Stimulated activated CD8-positive, alpha-beta memory T cell treated with anti-CD3 and anti-CD28 coated beads, Interleukin-15, amount 100 ng/mL, for 1 hour (primary cell): ENCODE measurements at places on chromosomes 16 and 17.

GRCh38 chr17:68015081-68015723 is 18.9 kb upstream of the C17orf58 start:
- DNase-seq = no peak

DNA sequence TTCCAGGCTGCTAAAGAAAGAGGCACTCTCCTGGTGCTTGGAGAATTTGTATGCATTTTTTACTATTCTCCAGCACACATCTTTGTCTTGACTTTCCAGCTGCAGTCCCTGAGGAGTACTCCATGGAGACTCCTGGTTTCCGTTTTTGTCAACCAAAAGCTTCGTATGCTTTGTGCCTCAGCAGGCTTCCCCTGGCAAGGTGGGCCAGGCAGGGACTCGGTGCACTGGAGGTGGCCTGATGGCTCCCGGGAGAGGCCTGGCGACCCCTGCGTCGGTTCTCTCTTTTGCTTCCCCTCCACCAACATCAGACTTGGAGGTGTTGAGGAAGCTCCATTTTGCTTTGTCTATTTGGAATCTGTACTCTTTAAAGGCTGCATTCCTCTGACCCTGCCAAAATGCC is 23.7 kb downstream of the CDK5R1 start:
- no peak for DNase-seq

GRCh38 chr17:42180411-42180921 is 476 bp downstream of the KCNH4 start:
- DNase-seq = no peak

DNA sequence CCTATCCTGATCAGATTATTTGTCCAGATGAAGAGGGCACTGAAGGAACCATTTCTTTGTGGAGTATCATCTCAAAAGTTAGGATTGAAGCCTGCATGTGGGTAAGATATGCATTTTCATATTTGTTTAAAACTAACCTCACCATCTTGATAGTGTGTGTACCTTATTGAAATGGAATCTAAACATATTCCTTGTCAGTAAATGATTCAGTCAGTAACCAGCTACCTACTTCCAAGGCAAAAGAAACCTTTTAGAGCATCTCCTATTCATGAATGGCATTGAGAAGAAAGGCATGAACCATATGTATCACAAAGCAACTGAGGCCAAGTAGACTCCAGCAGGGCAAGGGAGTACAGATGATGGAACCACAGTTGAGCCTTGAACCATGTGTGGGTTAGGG is 57.6 kb downstream of the VMP1 start:
- no peak for DNase-seq

- DNase-seq = no peak
Observed at GRCh38 chr16:84746875-84747274, 47.1 kb downstream of the USP10 start.

DNA sequence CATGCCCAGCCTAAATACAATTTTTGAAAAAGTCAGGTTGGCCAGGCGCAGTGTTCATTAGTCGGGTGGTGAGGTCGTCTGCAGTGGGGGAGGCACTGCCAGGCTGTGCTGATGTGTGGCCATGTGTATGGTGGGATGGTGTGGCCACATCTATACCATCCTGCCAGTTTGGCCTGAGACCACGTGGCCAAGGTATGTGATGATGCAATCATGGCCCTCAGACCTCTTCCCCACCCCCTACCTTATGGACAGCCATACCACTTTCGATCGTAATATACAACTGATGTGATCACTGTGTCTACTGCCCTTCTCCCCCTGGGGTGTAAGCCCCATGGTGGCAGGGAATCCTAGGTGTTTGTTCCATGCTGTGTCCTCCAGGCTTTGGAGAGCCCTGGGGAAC is 23.7 kb downstream of the SBK1 start:
- DNase-seq = no peak

DNA sequence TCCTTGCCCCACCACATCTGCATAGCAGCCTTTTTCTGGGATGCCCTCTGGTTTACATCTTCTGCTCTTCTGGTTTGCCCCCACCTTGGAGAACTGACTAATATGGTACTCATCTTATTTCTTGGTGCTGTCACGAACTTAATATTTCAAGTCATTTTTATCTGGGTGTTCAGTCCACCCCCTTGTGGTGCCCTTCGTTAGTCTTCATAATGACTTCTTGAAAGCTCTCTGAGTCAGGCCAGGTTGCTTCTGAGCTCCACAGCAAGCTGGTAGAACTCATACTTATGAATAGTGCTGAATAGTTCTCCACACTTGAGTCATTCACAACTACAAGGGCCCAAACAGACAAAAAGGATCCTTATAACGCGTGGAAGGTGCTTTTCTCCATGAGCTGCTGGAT is 35.8 kb upstream of the TEKT3 start:
- no peak for DNase-seq

GRCh38 chr16:78639775-78640174 is 540.3 kb downstream of the WWOX start:
- no peak for DNase-seq

DNA sequence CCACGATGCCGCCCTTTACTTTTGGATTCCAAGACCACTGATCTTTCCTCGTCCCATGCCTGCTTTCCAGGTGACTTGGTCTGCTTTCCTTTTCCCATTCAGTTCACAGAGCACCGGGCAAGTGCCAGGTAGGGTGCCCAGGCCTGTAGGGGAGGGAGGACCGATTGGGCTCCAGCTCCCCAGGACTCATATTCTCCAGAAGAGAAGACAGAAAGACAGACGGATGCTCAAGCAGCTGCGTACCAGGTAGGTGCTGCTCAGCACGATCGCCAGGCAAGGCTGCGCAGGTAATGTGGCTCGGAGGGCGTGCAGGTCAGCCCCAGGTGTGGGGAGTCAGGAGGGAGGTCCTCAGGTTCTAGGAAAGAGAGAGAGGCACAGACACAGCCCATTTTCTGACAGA is 67.5 kb upstream of the ZNF423 start:
- DNase-seq = no peak

GRCh38 chr17:78780335-78780734 is 1.7 kb downstream of the CYTH1 start:
- no peak for DNase-seq

- no peak for DNase-seq
Observed at GRCh38 chr16:26648851-26649250, 417.9 kb upstream of the C16orf82 start.

DNA sequence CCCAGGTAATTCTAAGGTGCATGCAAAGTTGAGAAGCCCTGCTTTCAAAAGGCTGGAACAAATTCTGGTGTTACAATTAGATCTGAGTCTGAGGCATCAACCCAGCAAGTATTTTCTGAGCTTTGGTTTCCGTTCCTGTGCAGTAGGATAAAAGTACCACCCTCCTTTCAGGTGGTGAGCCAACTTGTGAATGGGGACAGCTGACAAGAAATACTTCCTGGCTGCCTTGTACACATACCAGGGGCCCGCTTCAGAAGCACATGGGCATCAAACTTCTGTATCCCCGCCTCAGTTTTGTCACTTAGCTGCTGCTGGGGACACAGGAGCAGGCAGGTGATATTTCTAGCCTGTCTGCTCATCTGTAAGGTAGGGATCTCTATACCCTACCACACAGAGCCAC is 252.2 kb downstream of the CPPED1 start:
- no peak for DNase-seq

DNA sequence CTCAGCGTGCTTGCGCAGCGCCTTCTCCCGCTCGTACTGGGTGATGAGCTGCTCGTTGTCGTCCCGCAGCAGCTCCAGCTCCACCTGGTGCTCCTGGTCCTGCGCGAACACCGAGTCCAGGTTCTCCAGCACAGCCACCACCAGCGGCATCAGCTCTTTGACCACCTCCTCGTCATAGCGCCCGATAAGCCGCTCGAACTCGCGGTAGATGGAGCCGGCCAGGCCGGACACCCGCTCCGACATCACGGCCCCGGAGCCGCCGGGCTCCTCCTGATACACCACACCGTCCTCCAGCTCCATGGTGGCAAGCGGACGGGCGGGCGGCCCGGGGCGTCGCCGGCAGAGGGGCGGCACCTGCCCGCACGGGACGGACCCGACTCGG is 320 bp downstream of the SPAG9 start:
- peak; percentile 5 for DNase-seq
